ENCODE measurements at places on chromosomes 16 and 17. TPM values are rescaled to one million over a fixed set of nuclear protein-coding genes. Genes with fewer than 3 reads are reported as not detected.

ADGRG3 gene
- total RNA-seq, result not detected

KRTAP4-1 gene
- not detected for total RNA-seq

TMEM238L gene
- not detected for total RNA-seq

DNA sequence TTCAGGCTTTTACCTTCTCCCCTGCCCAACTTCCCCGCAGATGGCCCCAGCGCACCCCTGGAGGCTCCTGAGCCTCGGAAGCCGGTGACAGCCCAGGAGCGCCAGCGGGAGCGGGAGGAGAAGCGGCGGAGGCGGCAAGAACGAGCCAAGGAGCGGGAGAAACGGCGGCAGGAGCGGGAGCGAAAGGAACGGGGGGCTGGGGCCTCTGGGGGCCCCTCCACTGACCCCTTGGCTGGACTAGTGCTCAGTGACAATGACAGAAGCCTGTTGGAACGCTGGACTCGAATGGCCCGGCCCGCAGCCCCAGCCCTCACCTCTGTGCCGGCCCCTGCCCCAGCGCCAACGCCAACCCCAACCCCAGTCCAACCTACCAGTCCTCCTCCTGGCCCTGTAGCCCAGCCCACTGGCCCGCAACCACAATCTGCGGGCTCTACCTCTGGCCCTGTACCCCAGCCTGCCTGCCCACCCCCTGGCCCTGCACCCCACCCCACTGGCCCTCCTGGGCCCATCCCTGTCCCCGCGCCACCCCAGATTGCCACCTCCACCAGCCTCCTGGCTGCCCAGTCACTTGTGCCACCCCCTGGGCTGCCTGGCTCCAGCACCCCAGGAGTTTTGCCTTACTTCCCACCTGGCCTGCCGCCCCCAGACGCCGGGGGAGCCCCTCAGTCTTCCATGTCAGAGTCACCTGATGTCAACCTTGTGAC lies 3.6 kb downstream of the MAPK7 start:
- H3K36me3 ChIP-seq, result peaks cover 42% of the 10 kb centered on the region
- peaks cover 9% of the 10 kb centered on the region for H3K4me1 ChIP-seq
- no peak overlapping the region for H3K4me3 ChIP-seq
- H3K27me3 ChIP-seq, result no peaks in the 10 kb centered on the region

DNA sequence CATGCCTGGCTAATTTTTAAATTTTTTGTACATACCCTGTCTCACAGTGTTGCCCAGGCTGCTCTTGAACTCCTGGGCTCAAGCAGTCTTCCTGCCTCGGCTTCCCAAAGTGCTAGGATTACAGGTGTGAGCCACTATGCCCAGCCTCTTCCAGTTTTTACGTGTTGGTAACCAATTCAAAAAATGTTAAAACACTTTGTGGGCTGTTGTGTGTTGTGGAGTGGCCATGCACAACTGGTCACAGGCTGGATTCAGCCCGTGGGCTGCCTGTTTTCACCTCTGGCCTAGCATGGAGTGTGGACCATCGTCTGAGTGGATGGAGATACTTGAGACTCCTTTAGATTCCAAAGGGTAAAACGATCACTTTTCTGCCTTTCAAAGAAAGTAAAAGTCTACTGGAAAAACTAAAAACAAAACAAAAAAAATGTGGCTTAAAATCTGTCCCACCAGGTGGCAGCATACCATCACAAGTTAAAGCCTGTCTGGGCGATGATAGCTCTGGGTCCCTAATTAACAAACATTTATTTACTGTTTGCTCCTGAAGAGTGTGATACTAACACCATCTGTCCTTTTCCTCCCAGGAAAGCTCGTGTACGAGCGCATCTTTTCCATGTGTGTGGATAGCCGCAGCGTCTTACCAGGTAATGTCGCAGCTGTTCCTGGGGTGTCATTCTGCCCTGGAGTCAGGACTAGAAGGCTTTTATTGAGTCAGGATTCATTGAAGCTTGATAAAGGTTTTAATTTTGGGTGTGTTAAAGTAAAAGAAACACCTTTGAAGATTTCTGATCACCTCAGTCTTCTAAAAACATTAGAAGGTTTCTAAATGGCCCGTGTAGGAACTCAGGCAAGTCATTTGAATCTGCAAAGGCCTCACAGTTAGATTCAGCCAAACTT lies 45.8 kb downstream of the VPS35L start:
- H3K27me3 ChIP-seq, result no peaks in the 10 kb centered on the region
- DNase-seq, result no peak
- H3K4me3 ChIP-seq, result no peak overlapping the region
- peaks cover 38% of the 10 kb centered on the region for H3K36me3 ChIP-seq
- H3K4me1 ChIP-seq, result peaks cover 2% of the 10 kb centered on the region
- no peak overlapping the region for H3K27ac ChIP-seq

- H3K4me3 ChIP-seq, result no peak overlapping the region
- no peak overlapping the region for H3K27ac ChIP-seq
- H3K27me3 ChIP-seq, result no peaks in the 10 kb centered on the region
- H3K36me3 ChIP-seq, result peaks cover 36% of the 10 kb centered on the region
- no peaks in the 10 kb centered on the region for H3K4me1 ChIP-seq
Measured at GRCh38 chr16:908526-909155, 62.1 kb downstream of the LMF1 start.

FDXR gene
- 19.7 TPM for total RNA-seq

DNA sequence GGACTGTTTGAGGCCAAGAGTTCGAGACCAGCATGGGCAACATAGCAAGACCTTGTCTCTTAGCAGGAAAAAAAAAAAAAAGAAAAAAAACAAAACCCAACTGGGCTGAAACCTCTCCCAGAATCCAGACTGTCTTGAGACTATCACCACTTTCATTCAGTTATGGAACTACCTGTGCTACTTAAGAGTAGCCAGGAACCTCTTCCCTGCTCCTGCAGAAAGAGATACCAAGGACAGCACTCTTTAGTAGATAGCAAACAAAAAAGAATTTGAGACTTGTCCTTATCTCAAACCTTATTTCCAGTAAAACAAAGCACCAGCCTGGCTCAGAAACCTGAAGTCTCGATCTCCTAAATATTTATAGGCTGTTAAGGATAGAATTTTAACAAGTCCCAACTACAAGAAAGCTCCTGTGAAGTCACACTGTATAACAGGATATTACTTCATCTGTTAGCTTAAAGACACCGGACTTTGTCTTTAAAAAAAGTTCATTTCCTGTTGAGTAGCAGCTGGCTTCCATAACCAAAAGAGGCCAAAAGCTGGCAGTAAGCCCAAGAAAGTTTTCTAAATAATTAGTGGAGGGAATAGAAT lies 5.1 kb downstream of the CDR2 start:
- H3K4me1 ChIP-seq, result peaks cover 65% of the 10 kb centered on the region
- no peak overlapping the region for H3K27ac ChIP-seq
- H3K36me3 ChIP-seq, result peaks cover 66% of the 10 kb centered on the region

Data from activated T-helper 2 cell treated with anti-CD3 and anti-CD28 coated beads, Interferon-gamma antibody, Interleukin-2, Interleukin-4, amounts not matched to agents 10 μg/mL and 5 μg/mL and 100 μg/mL, durations not matched to agents 14 hours and 24 hours and 36 hours (primary cell).